ENCODE measurements at places on chromosomes 12 and 14.
A peak's percentile ranks its signal among the peaks of the same experiment; 100 is the strongest.

DNA sequence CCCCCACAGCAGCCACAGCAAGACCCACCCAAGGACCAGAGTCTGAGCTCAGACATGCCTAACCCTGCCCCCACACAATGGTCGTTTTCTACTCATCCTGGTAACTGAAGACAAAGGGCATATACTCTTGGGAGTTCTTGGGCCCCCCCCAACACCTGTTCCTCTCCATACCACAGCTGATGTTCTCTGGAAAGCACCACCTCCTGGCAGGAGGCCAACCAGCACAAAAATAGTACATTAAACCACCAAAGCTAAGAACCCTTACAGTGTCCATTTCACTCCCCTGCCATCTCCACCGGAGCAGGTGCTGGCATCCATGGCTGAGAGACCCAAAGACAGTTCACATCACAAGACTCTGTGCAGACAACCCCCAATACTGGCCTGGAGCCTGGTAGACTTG lies 80.6 kb upstream of the DAAM1 start:
- no peak for DNase-seq

- DNase-seq: no peak
Observed at GRCh38 chr12:85733984-85734383, 102.2 kb downstream of the RASSF9 start.

GRCh38 chr12:107536613-107537012 lies 149.0 kb upstream of the PWP1 start:
- DNase-seq: no peak

DNA sequence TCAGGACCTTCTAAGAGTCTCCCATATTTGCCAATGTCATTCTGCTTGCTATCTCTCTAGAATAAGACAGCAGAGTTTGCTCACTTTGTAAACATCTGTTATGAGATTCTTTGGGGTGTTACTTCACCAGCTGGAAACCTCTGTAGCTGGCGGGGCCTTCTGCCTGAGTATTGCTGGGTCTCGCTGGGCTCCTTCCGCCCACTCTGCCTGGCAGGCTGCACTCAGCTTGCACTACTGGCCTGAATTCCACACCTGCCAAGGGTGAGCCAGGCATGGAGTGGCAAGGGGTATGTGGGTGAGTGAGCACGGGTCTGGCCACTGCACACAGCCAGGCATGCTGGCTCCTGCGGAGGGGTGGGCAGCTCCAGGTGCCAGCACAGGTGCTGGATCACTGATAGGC lies 267.3 kb upstream of the PDE3A start:
- no peak for DNase-seq

GRCh38 chr12:121388421-121388981 lies 11.4 kb upstream of the RNF34 start:
- no peak for DNase-seq

- no peak for DNase-seq
Observed at GRCh38 chr12:120224304-120225199, 23.6 kb upstream of the RPLP0 start.

DNA sequence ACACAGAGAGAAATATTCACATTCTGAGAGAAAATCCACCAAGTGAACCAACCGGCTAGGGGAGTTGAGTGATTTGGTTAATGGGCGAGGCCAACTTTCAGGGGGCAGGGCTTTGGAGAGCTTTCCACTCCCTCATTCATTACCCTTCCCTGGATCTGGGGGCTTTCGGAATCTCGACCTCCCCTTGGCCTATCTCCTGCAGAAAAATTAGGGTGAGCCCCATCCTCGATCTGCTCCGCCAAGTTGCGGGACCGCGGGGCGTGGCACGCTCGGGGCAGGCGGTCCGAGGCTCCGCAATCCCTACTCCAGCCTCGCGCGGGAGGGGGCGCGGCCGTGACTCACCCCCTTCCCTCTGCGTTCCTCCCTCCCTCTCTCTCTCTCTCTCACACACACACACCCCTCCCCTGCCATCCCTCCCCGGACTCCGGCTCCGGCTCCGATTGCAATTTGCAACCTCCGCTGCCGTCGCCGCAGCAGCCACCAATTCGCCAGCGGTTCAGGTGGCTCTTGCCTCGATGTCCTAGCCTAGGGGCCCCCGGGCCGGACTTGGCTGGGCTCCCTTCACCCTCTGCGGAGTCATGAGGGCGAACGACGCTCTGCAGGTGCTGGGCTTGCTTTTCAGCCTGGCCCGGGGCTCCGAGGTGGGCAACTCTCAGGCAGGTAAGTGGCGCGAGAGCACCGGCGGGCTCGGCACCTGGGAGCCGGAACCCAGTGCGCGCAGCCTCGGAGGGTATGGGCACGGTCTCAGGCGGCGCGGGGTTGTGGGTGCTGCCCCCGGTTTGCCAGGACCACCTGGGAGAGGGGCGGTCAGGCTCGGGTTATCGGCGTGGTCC lies at the start of gene ERBB3:
Gene ERBB3 (plus strand): TSS at position 443 of the 833 bp plus-strand sequence. CDS start 136 bp downstream, at position 579.
- DNase-seq: peak; percentile 69

DNA sequence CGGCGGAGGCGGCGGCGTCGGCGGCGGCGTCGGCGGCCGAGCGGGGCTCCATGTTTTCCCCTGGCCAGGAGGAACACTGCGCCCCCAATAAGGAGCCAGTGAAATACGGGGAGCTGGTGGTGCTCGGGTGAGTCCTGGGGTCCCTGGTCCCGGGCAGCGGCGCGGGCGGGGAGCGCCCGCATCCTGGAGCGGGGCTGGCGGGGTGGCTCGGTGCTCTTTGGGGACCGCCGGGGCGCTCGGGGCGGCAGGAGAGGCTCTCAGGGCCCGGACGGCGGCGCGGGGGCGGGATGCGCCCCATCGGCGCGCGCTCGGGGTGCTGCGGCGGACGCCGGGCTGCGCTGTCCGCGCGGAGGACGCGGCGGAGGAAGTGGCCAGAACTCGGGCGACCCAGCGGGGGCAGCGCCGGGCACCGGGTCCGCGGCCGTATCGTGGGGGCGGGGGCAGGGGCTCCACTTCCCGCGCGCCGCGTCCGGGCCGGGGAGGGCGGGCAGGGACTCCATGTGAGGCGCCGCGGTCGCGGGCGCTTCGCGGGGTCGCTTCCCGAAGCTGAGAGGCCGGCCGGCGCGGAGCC lies 485 bp downstream of the PELI2 start:
- DNase-seq: peak; percentile 37

GRCh38 chr14:84128050-84128449 lies 1401.9 kb upstream of the FLRT2 start:
- no peak for DNase-seq

DNA sequence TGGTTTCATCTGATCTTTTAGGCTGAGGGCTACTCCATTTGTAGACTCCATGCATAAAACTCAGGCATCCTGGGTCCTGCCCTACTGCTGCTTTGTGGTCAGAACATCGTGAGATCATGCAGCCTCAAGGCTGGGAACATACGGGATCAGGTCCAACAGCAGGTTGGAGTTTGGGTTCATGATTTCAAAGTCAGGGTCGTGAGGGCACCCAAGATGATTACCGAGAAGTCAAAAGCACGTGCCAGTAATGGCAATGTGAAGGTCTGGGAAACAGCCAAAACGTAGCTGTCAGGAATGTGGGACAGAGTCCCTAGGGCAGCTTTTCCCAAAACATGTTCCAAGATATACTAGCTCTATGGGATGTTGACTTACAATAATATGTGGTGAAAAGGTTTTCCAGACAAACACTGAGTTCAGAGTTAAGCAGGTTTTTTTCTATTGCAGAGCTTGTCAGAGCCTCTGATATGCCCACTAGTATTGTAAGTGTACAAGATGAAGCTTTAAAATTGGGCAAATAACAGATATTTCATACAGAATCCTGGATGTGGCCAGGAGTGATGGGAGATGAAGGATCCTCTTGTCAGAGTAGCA lies 130.3 kb upstream of the DNM1L start:
- DNase-seq: no peak

GRCh38 chr12:89140141-89140540 lies 212.2 kb downstream of the DUSP6 start:
- no peak for DNase-seq

- peak; percentile 91 for DNase-seq
Observed at GRCh38 chr12:106302401-106303201, at the start of gene TCP11L2. Gene TCP11L2 (plus strand): TSS chr12:106302733. CDS start chr12:106311076, 8,343 bp downstream.

DNA sequence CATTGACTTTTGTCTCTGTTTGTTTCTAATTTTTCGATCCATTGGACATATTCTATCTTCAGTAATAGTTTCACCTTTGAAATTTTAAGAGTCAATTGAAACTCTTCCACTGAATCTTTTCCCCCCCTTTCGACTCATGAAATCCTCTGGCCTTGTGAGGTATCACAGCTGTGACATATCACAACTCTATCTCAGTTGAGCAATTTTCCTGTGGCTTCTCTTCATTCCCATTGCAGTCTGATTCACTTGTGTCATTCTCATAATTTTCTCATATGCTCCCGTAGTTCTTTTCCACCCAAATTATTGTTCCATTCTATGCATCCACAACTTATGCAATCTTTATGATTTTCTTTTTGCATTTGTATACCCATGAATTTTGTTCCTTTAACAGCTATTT lies 261.6 kb downstream of the DACT1 start:
- DNase-seq: no peak

DNA sequence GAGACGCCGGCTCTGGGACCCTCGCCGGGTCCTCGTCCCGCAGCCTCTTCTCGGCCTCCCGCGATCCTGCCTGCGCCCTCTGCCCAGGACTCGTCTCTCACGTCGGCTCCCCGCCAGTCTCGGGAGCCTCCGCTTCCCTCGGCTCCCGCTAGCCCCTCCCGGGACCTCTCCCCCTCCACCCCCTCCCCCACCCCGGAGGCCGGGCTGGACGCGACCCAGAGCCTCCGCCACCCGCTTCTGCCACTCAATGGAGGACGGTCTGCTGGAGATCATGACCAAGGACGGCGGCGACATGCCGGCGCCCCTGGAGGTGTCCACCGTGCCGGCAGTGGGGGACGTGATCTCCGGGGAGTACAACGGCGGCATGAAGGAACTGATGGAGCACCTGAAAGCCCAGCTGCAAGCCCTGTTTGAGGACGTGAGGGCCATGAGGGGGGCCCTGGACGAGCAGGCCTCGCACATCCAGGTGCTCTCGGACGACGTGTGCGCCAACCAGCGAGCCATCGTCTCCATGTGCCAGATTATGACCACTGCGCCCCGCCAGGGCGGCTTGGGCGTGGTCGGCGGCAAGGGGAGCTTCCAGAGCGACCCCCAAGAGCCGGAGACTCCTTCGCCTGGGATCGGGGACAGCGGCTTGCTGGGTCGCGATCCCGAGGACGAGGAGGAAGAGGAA lies 568 bp downstream of the CCDC184 start:
- DNase-seq: peak; percentile 26

DNA sequence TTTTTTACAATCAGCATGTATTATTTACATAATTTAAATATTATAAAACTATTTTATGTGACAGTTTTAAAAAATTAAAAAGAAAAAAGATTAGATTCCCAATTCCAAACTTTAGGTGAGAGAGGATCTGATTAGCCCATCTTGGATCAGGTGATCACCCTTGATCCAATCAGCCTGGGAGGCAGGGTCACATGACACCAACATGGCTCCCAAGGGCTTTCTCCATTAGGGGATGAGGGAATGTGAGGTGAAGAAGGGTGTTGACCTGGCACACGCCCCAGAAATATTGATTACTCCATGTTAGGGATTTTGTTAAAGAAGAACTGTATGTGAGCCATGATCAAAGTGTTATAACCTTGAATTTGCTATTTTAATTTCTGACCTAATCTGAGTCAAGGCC lies 225.4 kb downstream of the RBM19 start:
- DNase-seq: no peak

GRCh38 chr14:82987502-82988124 lies 1454.0 kb upstream of the SEL1L start:
- DNase-seq: no peak

- no peak for DNase-seq
Observed at GRCh38 chr12:110720516-110720915, 22.2 kb downstream of the PPP1CC start.

DNA sequence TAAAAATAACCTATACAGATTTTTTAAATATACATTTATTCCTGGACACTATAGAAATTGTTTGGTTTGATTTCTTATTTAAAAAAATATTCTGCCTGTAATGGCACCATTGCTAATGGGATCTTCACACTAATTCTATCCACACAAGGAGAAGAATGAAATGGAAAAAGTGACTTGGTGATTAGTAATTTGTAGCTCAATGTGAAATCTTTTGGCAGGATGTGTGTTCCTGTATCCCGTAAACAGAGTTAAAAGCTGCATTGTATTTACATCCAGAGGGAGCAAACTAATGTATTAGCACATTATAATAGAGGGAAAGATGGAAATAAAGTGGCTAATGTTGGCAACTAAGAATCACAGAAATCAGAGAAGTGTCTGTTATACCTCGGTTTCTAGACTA lies 1455.3 kb upstream of the FLRT2 start:
- no peak for DNase-seq

DNA sequence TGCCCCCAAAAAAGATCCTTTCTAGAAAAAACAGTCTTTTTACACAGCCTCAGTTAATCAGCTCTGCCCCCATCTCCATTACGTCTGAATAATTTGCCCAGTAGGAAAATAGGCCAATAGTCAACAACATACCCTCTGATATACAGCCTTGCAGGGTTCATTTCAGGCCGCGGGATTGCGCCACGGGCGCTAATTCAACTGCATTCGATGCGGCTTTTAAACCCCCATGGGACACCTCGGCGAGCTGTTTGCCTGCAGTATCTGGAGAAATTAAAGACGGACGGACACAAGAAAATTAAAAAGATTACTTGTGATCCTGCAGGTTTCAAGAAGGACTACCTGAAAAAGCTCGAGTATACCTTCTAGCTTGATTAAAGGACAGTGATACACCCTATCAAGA lies 36.1 kb downstream of the ERP29 start:
- no peak for DNase-seq

DNA sequence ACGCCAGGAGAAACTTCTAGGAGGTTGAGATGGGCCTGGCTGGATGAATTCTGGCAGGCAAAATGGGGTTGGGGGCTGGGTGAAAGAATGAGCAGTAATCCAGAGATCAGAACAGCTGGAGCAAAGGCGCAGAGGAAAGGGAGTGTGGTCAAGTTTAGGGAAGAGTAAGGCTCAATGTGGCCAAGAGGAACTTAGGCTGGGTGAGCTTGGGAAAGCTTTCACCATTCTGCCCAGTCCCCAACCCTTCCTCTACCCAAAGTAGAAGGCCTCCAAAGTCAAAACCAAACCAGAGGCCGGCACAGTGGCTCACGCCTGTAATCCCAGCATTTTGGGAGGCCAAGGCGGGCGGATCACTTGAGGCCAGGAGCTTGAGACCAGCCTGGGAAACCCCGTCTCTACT lies 10.2 kb upstream of the RABGGTA start:
- DNase-seq: no peak

DNA sequence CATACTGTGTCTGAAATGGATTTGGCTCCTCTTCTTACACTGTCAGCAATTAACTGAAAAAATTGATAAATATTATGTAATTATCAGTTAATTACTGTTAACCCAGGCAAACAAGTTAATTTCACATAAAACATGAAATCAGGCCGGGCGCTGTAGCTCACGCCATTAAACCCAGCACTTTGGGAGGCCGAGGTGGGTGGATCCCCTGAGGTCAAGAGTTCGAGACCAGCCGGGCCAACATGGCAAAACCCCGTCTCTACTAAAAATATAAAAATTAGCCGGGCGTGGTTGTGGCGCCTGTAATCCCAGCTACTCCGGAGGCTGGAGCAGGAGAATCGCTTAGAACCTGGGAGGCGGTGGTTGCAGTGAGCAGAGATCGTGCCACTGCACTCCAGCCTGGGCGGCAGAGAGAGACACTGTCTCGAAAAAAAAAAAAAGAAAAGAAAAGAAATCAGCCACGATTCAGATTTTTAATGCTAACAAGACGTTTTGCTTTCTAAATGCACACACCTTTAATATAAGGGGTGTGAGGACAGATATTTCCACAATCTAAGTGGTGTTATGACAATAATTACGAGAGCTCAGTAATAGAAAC lies 473 bp upstream of the TMEM19 start:
- DNase-seq: no peak
